Activated gamma-delta T cell treated with Interleukin-2 at 50 U/mL for 16 hours (primary cell): ENCODE measurements at places on chromosomes 6 and 20.

DNA sequence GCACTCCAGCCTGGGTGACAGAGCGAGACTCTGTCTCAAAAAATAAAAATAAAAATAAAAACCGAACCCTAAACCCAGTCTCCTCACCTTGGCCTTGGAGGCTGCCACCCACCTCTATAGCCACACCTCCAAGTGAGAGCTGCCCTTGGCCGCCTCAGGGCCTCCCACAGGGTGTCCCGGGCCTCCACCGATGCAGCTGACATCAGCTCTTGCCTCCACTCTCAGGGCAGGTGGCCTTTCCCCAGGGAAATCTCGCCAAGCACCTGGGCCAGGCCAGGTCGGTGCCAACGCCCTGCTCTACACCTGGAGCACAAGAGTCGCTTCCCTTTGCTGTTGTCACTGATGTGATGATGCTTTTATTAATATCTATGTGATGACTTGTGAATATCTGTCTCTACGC, 8.9 kb upstream of the MYL9 start:
- DNase-seq, result no peak

DNA sequence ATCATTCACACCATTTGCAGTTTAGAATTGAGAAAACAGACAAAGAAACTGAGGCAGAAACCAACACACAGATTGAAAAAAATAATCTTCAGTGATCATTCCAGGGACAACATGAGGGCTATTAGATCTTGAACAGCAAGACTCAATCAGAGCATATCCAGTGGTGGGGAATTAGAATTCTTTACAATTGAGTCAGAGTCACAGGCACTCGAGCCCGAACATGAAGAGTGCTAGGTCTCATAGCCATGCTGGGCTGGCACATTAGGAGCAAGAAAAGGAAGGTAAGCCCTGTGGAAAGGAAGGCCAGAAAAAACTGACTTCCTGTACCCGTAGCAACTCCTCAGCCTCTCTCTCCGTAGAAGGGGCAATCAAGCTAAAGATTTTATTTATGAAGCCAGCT, 419.9 kb downstream of the HAO1 start:
- DNase-seq, result no peak

- DNase-seq, result no peak
Measured at GRCh38 chr6:45073771-45074170, 254.4 kb upstream of the RUNX2 start.

- DNase-seq, result no peak
Measured at GRCh38 chr6:113997116-113997515, 26.2 kb upstream of the HDAC2 start.

GRCh38 chr6:100452998-100453397, 11.7 kb downstream of the SIM1 start:
- DNase-seq, result no peak

GRCh38 chr20:51532577-51533191, 9.8 kb downstream of the NFATC2 start:
- DNase-seq, result peak; percentile 28

GRCh38 chr20:57781901-57782300, 72.1 kb upstream of the PMEPA1 start:
- DNase-seq, result no peak

GRCh38 chr6:52514514-52514913, 62.3 kb downstream of the TRAM2 start:
- DNase-seq, result no peak

- DNase-seq, result no peak
Measured at GRCh38 chr20:32858701-32859372, at the start of gene EFCAB8. Gene EFCAB8, plus strand, starts transcription at chr20:32858923. Its CDS starts 4,870 bp downstream, at chr20:32863793.

GRCh38 chr20:3509064-3509463, 38.2 kb downstream of the ATRN start:
- no peak for DNase-seq
